ENCODE measurements at places on chromosomes 5 and 9.

GRCh38 chr5:112823181-112823580 lies 37.9 kb upstream of the SRP19 start:
- DNase-seq: no peak

DNA sequence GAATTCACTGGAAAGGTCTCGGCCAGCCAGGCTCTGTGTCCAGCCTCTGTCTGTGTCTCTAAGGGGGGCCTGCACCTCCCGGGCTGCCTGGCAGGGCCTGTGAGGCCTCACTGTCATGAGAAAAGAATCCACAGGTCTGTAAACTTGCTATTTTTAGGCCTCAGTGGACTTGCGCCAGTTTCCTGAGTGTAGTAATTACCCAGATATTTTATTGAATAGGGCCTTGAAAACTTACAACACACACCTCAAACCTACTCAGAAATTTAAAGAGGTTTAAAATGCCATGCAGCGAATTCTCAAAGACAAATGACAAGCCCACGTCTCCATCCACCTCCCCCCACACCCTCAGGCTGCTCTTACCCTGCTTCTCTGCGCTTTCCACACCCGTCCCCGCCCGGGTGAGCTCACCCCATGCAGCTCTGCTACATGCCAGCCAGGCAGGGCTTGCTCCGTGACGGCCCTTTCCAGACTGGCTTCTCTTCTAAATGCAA lies 8.8 kb upstream of the TENT4A start:
- DNase-seq: peak; percentile 78

DNA sequence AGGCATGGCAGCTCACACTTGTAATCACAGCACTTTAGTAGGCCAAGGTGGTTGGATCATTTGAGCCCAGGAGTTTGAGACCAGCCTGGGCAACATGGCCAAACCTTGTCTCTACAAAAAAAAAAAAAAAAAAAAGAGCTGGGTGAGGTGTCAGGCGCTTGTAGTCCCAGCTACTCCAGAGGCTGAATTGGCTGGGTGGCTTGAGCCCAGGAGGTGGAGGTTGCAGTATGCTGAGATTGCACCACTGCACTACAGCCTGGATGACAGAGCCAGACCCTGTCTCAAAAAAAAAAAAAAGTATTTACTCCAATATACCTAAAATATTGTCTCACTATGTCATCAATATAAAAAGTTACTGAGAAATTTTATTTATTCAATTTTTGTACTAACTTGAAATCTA lies 2.8 kb downstream of the SCAI start:
- DNase-seq: no peak

DNA sequence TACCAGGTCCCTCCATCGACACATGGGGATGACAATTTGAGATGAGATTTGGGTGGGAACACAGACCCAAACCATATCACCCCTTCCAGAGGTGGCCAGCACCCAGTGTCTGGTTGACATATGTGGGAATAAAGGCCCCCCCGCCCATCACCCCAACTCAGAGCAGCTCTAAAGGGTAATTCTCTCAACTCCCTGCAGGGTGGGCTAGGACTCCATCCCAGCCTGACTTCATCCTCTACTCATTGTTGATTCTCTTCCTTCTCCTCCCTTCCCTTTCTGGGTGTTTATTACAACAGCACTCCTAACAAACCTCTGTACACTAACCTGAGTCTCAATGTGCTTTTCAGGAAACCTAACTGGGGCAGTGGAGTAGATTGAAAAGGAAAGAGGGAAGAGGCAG lies 339.9 kb downstream of the ACTL7B start:
- DNase-seq: no peak

DNA sequence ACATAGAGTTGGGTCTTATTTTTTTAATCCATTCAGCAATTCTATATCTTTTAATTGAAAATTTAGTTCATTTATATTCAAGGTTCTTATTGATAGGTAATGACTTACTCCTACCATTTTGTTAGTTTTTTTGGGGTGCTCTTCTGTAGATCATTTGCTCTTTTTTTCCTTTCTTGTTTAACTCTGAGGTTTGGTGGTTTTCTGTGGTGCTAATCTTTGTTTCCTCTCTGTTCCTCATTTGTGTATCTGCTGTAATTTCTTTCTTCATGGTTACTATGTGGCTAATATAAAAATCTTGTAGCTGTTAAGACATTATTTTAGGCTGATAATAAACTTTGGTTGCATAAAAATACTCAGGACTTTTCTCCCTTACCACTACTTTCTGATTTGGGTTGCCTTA lies 181.6 kb upstream of the DMRTA1 start:
- DNase-seq: no peak

GRCh38 chr9:79134654-79135053 lies 437.1 kb upstream of the TLE4 start:
- DNase-seq: no peak

DNA sequence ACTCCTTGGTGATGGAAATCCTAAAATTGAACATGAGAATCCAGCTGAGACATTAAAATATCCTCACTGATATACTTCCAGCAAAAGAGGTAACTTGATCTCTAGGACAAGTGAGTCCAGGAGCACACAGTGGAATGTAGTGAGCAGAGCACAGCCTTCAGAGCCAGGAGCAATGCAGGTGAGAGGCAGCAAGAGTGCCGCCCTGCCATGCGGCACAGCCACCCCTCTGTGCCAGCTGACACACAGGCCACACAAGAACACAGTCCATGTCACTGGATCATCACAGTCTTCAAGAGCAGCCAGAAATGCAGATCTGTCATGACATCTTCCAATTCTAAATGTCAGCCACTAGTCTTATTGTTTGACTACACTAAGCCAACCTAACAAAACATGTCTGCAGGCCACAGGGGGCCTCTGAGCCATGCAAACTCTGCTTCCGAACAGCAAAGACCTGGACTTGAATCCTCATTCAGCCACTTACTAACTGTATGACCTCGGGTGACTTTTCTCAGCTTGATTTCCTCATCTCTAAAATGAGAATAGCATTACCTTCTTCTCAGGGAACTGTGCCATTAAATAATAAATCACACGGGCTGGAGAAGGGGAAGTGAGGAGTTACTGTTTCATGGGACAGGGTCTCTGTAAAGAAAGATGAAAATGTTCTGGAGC lies 47.0 kb downstream of the CCDC125 start:
- no peak for DNase-seq

DNA sequence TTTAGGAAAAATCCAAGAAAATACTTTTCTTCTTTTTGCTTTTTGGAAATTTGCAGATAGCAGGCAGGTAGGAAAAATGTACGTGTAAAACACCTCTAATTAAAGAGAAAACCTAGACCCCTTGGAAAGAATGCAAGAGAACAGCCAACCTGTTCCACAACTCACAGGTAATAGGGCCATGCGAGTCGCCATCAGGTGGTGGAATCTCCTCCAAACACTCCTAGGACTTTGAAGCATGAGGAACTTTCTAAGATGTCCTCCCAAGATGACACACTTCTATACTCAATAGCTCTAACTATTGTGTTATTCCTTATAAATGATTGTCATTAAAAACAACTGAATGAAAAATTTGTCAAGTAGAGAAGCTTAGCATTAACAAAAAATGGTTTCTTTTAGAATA lies 174.0 kb downstream of the TMC1 start:
- no peak for DNase-seq

- DNase-seq: no peak
Observed at GRCh38 chr9:24698881-24699518, 153.3 kb upstream of the IZUMO3 start.

DNA sequence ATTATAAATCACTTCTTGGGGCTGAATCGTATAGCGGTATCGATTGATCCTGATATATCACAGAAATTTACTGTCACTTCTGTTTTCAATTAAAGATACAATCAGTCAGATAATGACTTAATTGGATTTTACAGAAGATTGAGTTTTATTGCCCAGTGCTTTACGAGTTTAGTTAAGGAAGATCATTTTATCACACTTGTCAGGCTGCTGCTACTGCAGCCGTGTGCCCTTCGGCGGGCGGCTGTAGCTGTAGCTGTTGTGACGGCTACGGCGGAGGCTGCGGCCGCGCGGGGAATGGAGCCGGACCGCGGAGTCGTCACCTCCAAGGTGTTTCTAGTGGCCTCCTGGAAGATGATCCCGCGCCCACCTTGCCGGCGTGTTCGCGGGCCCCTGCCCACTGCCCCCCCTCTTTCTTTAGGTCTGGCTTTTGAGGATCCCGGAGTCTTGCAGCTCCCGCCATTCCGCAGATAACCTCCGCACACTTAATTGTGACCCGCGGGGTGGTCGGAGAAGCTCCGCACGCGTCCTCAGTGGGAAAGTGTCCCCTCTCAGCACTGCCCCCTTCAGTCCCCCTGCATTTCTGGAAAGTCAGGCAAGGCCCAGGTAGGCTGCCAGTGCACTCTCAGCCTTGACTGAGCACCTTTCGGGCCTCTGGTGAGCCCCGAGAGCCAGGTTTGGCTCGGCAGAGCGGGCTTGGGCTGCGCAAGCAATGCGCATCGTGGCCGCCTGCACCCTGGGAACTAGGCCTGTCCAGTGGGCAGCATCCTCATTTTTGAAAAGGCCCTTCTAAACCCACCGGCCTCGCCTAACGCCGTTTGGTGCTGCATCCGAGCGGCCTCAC lies 6.9 kb upstream of the DMRT3 start:
- DNase-seq: no peak

GRCh38 chr5:170248172-170248930 lies 15.6 kb downstream of the C5orf58 start:
- no peak for DNase-seq

GRCh38 chr5:133881576-133882388 lies 86.6 kb downstream of the C5orf15 start:
- no peak for DNase-seq

- DNase-seq: peak; percentile 21
Observed at GRCh38 chr5:101678481-101679193, 617.4 kb downstream of the SLCO4C1 start.

- no peak for DNase-seq
Observed at GRCh38 chr5:122112733-122113558, 16.4 kb upstream of the ZNF474 start.

- no peak for DNase-seq
Observed at GRCh38 chr5:103120607-103121200, 603 bp downstream of the PPIP5K2 start.

DNA sequence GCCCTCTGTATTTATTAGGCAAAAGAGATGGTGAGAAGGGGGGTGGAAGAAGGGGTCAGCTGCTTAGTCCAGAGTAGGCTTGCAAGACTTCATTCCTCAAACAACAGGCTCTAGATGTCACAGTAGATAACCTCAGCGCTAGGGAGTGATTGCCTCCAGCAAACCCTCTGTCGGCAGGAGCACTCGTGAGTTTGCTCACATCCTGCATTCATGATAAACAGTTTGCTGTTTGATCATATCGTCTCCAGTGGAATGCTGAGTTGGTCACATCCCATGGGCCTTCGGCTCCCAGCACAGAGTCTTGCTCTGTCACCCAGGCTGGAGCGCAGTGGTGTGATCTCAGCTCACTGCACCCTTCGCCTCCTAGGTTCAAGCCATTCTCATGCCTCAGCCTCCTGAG lies 3.6 kb downstream of the TTC23L start:
- no peak for DNase-seq

GRCh38 chr5:179907556-179908324 lies at the start of gene TBC1D9B:
TSS of gene TBC1D9B (minus strand) at chr5:179907897. CDS start at chr5:179907821, 76 bp downstream.
- DNase-seq: peak; percentile 38

DNA sequence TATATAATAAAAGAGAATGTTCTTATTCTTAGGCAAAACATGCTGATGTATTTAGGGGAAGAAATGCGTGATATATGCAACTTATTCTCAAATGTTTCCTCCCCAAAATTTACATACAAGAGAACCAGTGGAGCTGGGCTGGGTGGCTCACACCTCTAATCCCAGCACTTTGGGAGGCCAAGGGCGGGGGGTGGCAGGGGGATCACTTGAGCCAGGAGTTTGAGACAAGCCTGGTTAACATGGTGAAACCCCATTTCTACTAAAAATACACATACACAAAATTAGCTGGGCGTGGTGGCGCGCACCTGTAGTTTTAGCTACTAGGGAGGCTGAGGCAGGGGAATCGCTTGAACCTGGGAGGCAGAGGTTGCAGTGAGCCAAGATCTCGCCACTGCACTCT lies 27.5 kb upstream of the UBTD2 start:
- DNase-seq: no peak

DNA sequence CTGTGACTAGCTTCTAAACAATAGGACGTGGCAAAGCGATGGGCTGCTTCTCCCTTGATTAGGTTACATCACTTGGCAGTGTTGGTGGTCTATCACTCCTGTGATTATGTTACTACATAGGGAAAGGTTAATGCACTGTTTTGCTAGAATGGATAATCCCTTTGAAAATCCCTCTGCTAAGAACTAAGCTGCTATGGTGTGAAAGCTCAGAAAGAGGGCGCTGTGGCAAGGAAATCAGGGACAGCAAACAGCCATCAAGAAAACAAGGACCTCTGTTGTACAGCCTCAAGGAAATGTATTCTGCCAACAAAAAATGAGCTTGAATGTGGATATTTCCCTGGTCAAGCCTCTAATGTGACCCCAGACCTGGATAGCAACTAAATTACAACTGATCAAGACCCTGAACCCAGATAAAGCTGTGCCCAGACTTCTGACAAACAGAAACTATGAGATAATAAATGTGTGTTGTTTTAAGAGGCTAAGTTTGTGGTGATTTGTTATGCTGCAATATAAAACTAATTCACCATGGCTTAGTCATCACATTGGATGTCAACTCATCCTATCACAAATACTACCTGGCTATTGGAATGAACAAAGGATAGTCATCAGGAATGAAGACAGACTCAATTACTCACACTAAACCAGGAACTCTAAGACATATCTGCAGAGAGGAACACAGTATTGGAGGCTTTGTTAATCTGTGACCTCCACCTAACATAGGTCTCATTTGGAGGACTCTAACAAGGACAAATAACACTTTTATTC lies 1215.9 kb downstream of the EFNA5 start:
- no peak for DNase-seq

- DNase-seq: no peak
Observed at GRCh38 chr5:93604644-93605515, 21.9 kb downstream of the NR2F1 start.

DNA sequence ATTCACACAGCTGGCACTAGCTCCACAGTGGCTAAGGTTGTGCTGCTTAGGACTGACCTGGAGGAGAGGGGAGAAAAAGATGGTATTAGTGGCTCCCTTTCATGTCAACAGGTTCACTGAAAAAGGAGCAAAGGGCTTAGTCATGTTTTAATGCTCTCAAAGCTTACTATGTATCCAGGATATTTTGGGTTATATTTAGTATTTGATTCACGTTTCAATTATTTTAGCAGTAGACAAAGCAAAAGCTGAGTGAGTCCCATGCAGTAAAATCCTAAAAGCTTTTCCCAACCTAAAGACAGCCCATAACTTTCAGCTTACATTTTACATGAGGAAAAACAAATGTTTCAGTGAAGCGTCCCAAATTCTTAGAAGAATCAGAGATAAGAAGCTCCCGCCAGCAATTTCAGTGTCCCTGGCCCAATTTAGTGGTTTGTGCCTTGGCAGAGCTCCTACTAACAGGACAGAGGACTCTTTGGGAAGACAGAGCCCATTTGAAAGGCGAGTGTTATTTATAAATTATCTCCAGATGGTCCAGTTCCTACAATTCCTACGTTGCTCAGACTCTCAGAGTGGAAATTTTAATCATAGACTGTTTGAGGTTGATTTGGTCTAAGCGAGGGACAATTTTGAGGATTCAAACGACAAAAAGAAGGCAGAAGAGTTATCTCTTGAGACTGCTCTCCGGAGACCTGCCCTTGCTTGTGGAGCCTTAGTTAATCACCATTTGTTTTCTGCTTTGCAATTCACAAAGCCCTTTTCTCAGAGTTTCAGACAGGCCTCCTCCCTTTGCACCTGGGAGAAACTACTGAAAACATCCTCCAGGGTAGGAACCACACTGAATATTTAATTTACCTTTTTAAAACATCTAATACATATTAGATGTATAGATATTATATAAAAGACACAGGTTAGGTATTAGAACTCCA lies 225.0 kb upstream of the ANKRD55 start:
- DNase-seq: peak; percentile 41

- DNase-seq: no peak
Observed at GRCh38 chr5:170387775-170388639, 1.2 kb downstream of the KCNMB1 start.

GRCh38 chr9:125608489-125609224 lies 98.4 kb downstream of the MAPKAP1 start:
- DNase-seq: no peak

All from GM04504 (cell line).